ENCODE measurements at places on chromosomes 2 and 18. TPM values are rescaled to one million over a fixed set of nuclear protein-coding genes. Genes with fewer than 3 reads are reported as not detected.
A peak's percentile ranks its signal among the peaks of the same experiment; 100 is the strongest.

DNA sequence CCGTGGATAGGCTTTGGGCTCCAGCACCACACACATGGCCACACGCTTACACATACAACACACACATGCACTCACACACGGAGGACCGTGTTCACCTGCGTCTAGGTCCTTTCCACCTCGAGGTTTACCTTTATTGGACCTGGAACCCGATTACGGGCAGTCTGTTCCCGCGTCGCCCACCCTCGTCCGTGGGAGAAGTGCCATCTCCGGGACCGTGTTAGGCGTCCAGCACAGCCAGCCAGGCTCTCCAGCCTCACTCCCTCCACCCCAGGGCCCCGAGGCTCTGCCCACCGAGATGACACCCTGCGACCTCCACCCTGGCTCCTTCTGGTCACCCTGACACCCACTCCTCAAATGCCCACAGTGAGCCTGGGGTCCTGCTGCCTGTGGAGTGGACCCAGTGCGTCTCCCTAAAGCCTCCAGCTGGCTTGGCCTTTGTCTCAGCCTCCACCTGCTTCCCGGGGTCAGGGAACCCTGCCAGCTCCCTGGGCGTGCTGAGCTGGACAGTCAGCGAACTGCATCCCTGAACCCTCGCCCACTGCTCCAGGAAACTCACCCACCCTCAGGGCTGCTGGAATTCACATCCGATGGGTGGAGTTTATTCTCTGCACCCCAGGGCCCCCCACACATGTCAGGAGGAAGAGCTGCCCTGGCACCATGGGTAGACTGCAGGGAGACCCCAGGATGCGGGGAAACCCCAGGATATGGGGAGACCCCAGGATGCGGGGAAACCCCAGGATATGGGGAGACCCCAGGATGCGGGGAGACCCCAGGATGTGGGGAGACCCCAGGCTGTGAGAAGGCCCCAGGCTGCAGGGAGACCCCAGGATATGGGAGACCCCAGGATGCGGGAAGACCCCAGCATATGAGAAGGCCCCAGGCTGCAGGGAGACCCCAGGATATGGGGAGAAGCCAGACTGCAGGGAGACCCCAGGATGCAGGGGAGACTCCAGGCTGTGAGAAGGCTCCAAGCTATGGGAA is 33.0 kb downstream of the ADI1 start:
- DNase-seq, result no peak

DNA sequence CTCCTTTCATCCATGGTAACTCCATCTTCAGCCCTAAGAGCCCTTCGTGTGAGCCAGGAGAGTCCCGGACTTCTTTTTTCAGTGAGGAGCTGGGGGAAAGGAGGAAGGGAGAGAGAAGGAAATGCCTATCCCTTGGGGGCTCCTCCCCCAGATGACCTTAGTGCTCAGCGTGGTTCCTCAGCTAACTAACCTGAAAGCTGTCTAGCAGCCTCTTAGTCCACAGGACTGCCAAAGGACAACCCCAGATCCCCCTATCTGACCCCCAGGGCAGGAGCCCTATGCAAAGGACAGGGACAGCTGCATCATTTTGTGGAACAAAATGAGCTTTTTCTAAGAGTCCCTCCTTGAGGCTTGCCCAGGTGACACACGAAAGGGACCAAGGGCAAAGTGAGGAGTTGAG is 7.9 kb downstream of the SPR start:
- DNase-seq, result no peak

GRCh38 chr2:214839464-214839863 is 30.0 kb upstream of the BARD1 start:
- DNase-seq, result no peak

GRCh38 chr18:41024792-41025191 is 930.2 kb upstream of the PIK3C3 start:
- DNase-seq, result no peak

DNA sequence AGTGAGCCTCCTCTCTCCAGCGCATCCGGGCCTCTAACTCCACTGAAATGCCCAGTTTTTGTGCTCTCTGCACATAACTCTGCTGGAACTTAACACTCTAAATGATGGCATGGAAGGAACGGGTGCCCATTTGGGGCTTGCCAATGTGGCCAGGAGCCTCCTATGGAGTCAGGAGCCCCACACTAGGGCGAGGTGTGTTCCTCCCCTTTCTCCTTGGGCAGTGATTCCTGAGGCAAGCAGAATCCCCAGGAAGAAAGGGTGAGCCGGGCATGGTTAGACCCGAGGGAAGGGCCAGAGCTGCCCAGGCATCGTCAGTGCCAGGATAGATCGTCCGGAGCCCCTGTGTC is 63.0 kb downstream of the DDX1 start:
- no peak for DNase-seq

DNA sequence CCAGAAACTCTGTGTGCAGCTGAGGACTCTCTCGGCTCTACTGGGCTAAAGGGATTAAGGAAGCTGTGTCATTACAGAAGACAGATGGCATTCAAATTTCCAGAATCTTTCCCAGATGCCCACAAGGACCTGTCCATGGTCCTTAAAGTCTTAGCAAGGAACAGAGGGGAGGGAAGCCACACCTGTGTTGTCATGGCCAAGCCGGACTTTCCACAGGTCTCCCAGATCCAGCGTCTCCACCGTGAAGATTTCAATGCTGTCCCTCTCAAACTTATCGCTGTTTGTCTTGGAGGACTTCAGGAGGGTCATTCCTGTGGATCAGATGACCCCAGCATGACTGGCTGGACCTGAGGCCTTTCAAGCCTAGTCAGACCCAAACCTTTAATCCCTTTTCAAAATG is 114.5 kb downstream of the LOXHD1 start:
- DNase-seq, result no peak

DNA sequence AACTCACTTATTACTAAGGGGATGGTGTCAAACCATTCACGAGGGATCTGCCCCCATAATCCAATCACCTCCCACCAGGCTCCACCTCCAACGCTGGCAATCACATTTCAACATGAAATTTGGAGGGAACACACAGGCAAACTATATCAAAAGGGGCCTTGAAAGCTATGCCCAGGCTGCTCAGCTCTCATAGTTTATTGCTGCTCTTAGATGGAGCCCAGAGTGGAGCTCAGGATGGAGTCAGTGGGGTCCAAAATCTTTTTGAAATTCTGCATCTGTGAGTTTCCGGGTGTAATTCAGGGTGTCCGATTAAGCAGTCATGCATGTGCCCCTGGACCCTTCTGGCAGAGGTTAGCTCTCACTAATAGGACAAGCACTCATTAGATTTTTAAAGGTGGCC is 24.3 kb downstream of the RHOB start:
- DNase-seq, result no peak

DNA sequence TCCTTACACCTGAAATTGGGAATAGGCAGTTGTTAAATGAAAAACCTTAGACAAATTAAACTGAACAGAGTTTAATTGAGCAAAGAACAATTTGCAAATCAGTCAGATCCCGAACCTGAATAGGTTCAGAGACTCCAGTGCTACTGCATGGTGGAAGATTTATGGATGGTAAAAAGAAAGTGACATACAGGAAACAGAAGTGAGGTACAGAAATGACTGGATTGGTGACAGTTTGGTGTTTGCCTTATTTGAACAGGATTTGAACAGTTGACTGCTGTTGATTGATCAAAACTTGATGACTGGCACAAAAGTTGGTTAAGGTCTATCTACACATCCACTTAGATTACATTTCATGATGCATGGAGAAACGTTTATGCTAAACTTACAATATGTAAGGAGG is 248.8 kb downstream of the HNMT start:
- no peak for DNase-seq

- DNase-seq, result no peak
Observed at GRCh38 chr18:24734058-24734457, 273.6 kb downstream of the HRH4 start.

DNA sequence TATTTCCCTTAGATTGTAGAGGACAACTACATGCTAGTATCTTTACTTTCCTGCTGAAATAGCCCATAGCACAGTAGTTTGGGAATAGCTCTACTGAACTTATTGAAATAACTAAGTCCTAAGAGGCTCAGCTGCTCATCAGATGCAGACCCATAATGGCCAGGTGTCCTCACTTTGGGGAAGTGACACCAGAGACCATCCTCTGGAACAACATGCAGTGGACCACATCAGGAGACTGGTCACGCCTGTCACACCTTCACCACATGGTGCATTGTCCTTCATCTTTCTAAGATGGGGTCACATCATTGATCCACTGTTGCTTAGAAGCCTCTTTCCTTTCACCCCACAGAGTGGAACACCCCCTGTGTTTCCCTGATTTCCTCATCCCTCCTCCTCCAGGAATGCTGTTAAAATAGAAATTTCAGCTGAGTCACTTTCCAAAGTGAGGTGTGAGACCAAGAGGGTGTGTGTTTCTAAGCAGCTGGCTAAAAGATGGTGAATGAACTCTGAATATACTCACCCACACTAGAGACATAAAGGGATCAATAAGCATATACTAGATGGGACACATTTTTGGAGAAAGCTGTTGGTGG is 215.2 kb upstream of the LRRTM1 start:
- DNase-seq, result no peak

DNA sequence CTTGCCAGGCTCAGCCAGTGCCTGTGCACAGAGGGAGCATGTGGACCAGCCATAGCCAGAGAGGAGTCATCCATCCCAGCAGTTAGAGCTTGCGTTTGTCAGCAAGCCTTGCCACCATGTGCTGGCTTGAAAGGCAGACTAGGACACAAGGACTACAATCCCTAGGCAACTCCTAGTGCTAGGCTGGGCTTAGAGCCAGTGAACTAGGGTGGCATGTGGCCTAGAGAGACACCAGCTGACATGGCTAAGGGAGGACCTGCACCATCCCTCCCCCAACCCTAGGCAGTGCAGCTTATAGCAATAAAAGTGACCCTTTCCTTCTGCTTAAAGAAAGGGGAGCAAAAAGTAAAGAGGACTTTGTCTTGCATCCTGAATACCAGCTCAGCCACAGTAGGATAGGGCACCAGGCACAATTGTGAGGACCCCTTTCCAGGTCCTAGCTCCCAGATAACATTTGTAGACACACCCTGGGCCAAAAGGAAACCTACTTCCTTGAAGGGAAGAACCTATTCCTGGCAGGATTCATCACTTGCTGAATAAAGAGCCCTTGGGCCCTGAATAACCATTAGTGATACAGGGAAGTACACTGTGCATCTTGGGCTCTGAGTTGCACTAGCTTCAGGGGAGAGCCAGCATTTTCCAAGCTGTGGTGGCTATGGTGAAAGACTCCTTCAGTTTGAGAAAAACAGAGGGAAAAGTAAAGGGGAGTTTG is 38.7 kb upstream of the UXS1 start:
- DNase-seq, result no peak

GRCh38 chr2:170404846-170405245 is 226.9 kb downstream of the MYO3B start:
- no peak for DNase-seq

GRCh38 chr2:192126912-192127311 is 67.8 kb downstream of the TMEFF2 start:
- no peak for DNase-seq

DNA sequence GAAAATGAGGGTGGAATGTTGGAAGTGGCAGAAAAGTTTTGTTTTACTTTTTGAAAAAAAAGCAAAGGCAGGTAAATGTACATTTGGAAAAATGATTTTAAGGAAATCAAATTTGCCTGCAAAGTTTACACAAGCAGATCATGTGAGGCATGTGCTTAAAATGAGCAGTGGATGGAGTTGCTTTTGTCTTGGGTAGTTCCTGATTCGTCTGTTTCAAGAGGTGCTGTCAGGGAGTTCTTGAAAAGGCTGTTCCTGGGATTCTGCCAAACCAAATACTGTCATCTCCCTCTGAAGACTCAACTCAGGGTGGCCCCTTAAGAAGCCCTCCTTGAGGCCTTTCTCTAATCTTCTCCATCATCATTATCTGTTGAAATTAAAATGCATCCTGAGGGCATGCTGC is 59.0 kb downstream of the TACR1 start:
- DNase-seq, result no peak

DNA sequence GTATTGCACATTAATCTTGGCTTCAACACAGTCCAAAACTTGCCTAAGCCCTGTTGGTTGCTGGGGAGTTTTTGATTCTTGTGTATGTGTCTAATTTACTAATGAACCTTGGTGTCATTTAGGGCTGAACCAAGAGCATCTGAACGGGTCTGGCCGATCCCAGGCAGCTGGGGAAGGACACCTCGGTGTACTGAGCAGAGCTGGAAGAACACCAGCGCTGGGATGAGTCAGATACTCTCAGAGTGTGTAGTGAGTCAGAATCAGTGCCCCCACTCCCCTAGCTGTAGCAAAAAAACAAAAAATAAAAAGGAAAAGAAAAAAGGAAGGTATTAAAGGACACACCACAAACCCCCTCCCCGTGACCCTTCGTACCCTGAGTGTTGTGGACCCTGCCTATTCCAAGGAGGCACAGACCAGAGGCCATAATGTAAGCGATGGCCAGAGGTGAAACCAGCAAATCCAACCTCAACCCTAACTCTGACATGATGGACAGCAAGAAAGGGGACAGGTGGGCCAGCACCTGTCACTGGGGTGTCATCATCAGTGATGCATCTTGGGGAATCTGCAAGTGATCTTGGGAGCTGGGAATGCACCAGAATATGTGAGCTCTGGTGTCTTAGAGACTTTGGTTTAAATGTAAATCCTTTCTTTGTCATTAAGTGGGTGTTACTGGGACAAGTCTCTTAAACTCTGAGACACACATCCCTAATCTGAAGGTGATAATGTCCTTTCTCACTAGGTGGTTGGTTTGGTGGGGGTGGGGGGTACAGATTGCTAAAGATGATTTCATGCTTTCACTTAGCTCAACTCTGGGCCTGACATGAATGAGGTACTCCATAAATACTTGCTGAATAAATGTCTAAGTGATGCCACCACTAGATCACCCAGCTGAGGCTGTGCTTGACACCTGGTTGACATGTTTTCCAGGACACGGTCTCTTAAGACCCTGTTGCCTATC is 34.2 kb upstream of the NCOA1 start:
- peak; percentile 48 for DNase-seq

GRCh38 chr2:18903750-18904149 is 314.4 kb upstream of the NT5C1B start:
- DNase-seq, result no peak

- no peak for DNase-seq
Observed at GRCh38 chr2:198448789-198449188, 644.4 kb downstream of the PLCL1 start.

- DNase-seq, result no peak
Observed at GRCh38 chr2:11043245-11043644, 112.0 kb upstream of the SLC66A3 start.

DNA sequence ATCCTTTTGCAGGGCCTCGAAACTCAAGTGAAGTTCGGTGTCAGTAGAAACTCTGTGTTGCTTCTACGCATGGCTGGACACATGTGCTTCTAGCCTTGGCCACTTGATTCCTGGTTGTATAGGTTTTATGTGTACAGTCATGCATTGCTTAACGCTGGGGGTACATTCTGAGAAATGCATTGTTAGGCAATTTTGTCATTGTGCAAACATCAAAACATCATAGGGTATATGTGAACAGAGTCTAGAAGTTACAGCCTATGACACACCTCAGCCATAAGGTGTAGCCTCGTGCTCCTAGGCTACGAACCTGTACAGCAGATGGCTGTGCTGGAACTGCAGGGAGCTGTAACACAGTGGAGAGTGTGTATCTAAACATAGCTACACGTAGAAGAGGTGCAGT is 39.4 kb downstream of the TMEM18 start:
- no peak for DNase-seq

GRCh38 chr2:69034122-69034521 is 21.1 kb downstream of the ANTXR1 start:
- DNase-seq, result no peak

GRCh38 chr2:129936334-129936934 is 43.0 kb upstream of the RAB6C start:
- DNase-seq, result no peak

DSEL gene
- total RNA-seq, result 1.6 TPM

B4GALT6 gene
- total RNA-seq, result 5.7 TPM

REG1B gene
- not detected for total RNA-seq

SLC38A11 gene
- 1.5 TPM for total RNA-seq

STPG4 gene
- 0.21 TPM for total RNA-seq

LOXHD1 gene
- not detected for total RNA-seq

MAP3K20 gene
- 38.9 TPM for total RNA-seq

ADNP2 gene
- total RNA-seq, result 18.1 TPM
